Endodermal cell (in vitro differentiated cells): ENCODE measurements at places on chromosomes 7 and 10.

- peak; percentile 93 for DNase-seq
Observed at GRCh38 chr10:122142641-122143237, 128.4 kb upstream of the BTBD16 start.

DNA sequence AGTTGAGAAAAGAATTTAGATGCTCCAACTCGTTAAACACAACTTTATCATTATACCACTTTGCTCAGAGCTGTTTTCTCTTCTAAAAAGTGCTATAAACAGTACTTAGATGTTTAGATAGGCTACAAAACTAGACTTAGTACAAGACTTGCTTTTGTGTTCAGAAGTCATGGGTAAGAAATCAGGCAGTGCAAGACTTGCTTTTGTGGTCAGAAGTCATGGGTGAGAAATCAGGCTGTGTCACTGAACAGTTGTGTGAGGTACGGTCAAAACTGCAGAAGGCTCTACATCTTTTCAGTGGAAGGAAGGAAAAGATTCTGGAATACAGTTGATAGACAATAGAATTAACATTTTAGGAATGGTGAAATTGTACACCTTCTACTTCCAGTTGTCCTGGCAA lies 239.7 kb downstream of the DNAJB9 start:
- DNase-seq = no peak

DNA sequence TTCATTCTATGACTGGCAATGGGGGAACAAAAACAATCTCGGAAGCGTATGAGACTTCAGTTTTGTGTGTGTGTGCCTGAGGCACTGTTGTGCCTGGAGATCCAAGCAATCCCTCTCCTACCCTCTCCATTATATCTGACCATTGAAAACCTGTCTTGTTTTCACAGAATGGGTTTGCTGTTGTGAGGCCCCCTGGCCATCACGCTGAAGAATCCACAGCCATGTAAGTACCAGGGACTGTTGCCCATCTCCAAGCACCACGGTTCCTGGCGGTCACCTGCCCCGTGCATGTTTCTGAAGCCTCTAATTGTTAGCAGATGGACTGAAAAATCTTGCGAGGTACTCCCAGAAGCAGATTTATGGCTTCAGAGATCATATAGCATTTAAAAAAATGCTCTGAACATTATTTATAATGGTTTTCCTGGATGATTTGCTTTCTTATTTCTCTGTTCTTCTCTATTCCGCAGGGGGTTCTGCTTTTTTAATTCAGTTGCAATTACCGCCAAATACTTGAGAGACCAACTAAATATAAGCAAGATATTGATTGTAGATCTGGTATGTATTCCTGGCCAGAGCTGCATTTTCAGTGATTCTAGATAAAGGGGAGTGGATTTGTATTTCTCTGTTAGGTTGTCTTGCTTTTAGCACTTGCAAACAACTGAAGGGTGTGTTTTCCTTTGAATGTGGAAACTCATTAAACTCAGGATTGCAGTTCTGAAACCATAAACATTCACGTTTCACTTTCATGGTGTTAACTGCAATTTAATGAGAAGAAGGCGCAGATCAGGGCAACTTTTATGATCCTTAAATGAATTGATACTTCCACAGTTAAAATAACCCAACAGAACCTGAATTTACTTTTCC lies 288.2 kb downstream of the TWIST1 start:
- no peak for DNase-seq

GRCh38 chr10:31619531-31620061 lies 300.6 kb downstream of the ZEB1 start:
- no peak for DNase-seq

DNA sequence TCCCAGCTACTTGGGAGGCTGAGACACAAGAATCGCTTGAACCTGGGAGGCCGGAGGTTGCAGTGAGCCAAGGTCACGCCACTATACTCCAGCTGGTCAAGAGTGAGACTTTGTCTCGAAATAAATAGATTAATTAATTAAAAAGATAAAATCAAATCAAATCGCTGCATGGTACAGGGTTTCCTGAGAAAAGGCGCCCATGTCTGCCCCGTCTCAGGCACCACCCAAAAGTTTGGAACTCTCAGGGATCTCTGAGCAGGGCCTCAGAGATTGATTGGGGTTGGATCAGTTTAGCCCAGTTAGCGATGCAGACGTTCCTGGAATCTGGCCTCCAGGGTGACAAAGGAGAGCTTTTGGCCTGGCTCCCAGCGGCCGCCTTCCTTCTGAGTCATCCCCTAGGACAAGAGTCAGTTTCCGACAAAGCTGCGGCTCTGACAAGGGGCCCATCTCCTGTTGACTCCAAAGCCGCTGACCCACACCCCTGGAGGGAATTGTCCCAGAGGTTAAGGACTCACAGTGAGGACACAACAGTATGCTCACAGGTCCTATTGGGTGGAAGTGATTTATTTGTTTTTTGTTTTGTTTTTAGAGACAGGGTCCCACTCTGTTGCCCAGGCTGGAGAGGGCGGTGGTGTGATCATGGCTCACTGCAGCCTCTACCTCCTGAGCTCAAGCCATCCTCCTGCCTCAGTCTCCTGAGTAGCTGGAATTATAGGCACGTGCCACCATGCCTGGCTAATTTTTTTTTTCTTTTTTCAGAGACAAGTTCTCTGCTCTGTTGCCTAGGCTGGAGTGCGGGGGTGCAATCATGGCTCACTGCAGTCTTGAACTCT lies 6.8 kb downstream of the ORAI2 start:
- peak; percentile 87 for DNase-seq

GRCh38 chr10:64385355-64385754 lies 864.2 kb downstream of the REEP3 start:
- peak; percentile 55 for DNase-seq

- DNase-seq = no peak
Observed at GRCh38 chr10:104089621-104090020, 3.9 kb upstream of the COL17A1 start.

- DNase-seq = no peak
Observed at GRCh38 chr10:60821656-60822055, 43.4 kb downstream of the CDK1 start.

DNA sequence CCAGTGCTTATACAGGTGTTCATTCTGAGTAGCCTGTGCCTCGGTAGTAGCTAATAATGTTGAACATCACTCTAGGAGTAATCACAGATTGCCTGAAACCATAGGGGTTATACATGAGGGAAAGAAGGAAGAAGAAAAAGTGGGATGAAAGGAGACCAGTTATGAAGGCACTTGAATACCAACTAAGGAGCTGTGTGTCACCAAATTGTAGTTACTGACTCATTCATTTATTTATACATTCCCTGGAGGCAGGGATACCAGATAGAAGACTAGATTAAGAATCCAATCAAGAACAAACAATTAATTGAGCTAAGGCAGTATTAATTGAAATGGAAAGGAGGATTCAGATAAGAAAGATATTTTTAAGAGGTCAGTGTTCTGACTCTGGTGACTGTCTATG lies 129.6 kb upstream of the PRPS1L1 start:
- DNase-seq = no peak

GRCh38 chr7:159030490-159031134 lies 114.1 kb downstream of the VIPR2 start:
- peak; percentile 93 for DNase-seq

- DNase-seq = no peak
Observed at GRCh38 chr7:92276460-92276864, 30.7 kb downstream of the ANKIB1 start.

DNA sequence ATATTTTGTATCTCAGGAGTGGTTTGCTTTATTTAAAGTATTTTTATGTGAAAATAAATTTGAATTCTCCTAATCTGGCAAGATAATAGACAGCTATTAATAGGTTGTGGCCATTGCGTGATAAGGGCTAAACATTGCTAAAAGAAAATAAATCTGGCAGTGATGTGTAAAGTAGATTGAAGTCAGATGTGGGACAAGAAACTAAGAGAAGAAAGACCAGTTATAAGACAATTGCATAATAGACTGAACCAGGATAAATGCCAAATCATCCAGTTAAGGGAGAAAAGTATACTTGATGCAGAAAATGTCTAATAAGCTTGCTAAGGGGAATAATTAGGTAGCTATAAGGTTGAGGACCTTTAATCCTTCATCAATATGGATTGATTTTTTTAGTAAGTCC lies 197.5 kb upstream of the CSTF2T start:
- no peak for DNase-seq

DNA sequence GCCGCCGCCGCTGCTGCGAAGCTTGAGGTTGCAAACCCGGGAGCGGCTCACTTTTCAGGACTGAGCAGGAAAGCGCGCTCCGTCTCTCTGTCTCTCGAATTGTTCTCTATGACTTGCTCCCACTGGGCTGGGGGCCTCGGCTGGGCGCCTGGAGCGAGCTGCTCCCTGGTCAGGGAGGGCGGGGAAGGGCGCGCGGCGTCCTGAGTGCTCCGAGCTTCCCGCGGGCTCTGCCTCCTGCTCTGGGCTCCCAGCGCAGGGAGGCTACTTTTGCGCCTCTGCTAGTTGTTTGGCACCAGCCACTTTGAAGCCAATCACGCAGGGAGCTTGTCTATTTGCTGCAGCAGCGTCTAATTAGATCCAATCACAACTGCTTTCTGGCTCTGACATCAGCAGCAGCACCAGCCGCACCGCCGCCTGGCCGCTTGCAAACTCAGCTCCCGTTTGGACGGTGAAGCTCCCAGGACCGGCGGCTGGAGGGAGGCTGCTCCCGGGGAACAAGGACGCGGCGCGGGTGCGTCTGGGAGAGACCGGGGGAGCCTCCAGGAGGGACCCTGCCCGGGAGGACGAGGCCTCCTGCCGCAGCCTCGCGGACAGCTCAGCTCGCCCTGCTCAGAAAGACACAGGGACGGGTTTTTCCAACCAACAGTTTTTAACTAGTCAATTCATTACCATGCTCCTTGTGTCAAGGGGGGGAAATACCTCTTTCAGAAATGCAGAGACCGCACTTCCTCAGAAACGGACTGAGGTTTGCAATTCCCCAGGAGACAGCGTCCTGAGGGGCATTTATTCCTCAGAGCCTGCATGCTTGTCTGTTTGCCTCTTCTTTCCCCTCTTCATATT lies at the start of gene ADARB2:
Gene ADARB2 (minus strand): TSS at position 304 of the 840 bp plus-strand sequence.
- DNase-seq = peak; percentile 95

DNA sequence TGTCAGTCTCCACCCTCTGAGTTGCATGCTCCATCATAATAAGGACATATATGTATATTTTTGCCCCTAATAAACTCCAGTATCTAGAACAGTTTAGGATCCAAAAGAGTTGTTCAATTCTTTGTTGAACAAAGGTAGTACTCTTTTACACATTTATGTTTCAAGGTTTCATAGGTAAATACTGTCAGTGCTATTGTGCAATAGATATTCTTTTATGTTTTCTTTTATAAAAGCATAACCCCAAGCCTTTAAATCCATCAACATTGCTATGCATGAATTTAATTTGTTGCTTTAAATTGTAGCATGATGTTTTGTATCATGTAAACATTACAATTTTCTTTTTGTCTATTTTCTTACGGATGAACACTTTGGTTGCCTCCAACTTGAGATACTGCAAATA lies 469.7 kb upstream of the COBL start:
- no peak for DNase-seq

GRCh38 chr7:116327752-116328151 lies 117.4 kb downstream of the TES start:
- DNase-seq = no peak

GRCh38 chr7:4066626-4067475 lies 615.2 kb upstream of the FOXK1 start:
- DNase-seq = peak; percentile 53

DNA sequence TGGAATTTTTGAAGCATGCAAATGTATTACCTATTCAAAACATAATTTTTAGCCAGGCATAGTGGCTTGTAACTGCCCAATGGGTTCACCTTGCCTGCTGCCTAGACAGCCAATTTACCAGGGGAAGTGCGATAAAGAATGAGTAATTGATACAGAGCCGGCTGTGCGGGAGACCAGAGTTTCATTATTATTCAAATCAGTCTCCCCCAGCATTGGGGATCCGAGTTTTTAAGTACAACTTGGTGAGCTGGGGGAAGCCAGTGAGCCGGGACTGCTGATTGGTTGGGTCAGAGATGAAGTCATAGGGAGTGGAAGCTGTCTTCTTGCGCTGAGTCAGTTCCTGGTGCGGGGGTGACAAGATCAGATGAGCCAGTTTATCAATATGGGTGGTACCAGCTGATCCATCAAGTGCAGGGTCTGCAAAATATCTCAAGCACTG lies 29.1 kb upstream of the NRBF2 start:
- DNase-seq = peak; percentile 55

DNA sequence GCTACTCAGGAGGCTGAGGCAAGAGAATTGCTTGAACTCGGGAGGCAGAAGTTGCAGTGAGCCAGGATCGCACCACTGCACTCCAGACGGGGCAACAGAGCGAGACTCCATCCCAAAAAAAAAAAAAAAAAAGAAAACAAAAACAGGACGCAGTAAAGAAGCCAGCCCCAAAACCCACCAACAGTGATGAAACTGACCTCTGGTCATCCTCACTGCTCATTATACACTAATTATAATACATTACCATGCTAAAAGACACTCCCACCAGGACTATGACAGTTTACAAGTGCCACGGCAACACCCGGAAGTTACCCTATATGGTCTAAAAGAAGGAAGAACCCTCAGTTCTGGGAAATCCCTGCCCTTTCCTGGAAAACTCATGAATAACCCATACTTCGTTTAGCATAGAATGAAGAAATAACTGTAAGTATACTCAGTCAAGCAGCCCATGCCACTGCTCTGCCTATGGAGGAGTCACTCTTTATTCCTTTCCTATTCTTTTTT lies 40.0 kb upstream of the EIF4H start:
- DNase-seq = no peak

- DNase-seq = no peak
Observed at GRCh38 chr7:104800307-104800706, 213.7 kb upstream of the KMT2E start.

DNA sequence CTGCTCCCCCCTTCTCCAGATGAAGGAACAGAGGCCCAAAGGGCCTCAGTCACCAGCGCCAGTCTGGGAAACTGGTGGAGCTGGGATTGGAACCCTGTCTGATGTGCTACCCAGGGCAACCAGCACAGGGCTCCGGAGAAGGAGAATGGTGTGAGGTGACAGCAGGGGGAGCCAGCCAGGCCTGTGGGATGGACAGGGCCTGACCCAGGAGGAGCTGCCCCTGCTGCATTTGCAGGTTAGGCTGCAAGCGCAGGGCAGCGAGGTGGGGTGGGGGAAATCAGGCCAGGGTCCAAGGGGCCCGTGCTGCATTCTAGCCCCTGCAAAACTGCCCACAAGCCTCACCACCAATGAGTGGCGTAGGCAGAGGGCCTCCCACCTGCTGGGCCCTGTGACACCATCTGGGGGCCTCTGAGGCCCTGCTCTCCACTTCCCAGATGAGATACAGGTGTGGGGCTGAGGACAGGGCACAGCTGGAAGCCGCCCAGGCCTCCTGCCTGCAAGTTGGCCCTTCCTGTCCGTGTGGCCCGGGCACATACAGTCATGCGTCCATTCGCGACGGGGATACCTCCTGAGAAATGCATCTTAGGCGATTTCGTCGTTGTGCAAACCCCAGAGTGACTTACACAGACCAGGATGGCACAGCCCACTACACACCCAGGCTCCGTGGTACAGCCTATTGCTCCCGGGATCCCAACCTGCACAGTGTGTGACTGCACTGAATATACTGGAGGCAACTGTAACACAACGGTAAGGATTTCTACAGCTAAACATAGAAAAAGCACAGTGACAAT lies 45.3 kb downstream of the RASGEF1A start:
- DNase-seq = peak; percentile 91
